ENCODE measurements at places on chromosomes 7 and 10. TPM values are rescaled to one million over a fixed set of nuclear protein-coding genes. Genes with fewer than 3 reads are reported as not detected.

FZD1 gene
- 57.9 TPM for total RNA-seq

EEPD1 gene
- total RNA-seq = 17.4 TPM

ZNF511 gene
- 33.2 TPM for total RNA-seq

CDC14C gene
- total RNA-seq = not detected

ERVW-1 gene
- not detected for total RNA-seq

TUBAL3 gene
- total RNA-seq = not detected

IGFBP3 gene
- total RNA-seq = 1,323 TPM

KDM7A gene
- 27.9 TPM for total RNA-seq

DNA sequence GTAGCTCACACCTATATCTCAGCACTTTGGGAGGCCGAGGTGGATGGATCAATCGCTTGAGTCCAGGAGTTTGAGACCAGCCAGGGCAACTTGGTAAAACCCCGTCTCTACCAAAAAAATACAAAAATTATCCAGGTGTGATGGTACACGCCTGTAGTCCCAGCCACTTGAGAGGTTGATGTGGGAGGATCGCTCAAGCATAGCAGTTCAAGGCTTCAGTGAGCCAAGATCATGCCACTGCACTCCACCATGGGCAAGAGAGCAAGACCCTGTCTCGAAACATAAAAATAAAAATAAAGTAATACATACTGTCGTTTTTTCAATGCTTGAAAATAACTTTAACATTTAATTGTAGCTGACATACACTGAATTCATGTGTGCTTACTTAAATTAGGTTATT is 57.3 kb downstream of the REEP3 start:
- no peak for DNase-seq
- H3K27me3 ChIP-seq = no peaks in the 10 kb centered on the region
- peaks cover 44% of the 10 kb centered on the region for H3K4me1 ChIP-seq
- H3K36me3 ChIP-seq = no peaks in the 10 kb centered on the region
- H3K27ac ChIP-seq = no peak overlapping the region

- no peaks in the 10 kb centered on the region for H3K27me3 ChIP-seq
- no peaks in the 10 kb centered on the region for H3K36me3 ChIP-seq
- no peak overlapping the region for H3K27ac ChIP-seq
Measured at GRCh38 chr7:23544913-23545354, 13.2 kb upstream of the TRA2A start.

DNA sequence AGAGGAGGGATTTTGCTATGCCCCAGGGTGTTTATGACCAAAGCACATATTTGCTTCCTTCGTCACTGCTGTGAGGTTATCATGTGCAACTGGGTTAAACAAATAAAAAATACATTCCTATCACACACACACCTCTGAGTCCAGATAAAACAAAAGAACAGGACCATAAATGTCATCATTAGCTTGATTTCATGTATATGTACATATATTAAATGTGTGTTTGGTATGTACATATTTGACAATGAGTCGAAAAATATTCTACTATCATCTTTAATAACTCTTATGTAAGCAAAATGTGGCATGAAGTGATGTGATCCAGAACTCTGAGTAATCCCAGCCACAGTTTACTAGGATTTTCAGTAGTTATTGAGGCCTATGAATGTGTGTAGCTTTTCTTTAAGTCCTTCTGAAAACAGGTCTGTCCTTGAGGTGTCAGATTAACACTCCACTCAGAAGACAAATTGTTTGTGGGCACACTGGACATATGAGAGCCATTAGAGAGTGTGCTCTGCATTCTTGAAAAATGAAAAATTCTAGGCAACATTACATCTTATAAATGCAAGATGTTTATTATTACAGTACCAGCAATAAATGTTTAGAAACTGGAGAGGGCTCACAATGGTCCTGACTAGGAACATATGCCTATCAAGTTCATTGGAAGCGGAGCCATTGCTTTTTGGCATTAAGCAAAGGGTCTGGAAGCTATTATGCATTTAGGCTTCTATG is 335.1 kb upstream of the SEMA3A start:
- H3K4me1 ChIP-seq = no peaks in the 10 kb centered on the region
- no peaks in the 10 kb centered on the region for H3K36me3 ChIP-seq
- DNase-seq = no peak
- H3K4me3 ChIP-seq = no peak overlapping the region

DNA sequence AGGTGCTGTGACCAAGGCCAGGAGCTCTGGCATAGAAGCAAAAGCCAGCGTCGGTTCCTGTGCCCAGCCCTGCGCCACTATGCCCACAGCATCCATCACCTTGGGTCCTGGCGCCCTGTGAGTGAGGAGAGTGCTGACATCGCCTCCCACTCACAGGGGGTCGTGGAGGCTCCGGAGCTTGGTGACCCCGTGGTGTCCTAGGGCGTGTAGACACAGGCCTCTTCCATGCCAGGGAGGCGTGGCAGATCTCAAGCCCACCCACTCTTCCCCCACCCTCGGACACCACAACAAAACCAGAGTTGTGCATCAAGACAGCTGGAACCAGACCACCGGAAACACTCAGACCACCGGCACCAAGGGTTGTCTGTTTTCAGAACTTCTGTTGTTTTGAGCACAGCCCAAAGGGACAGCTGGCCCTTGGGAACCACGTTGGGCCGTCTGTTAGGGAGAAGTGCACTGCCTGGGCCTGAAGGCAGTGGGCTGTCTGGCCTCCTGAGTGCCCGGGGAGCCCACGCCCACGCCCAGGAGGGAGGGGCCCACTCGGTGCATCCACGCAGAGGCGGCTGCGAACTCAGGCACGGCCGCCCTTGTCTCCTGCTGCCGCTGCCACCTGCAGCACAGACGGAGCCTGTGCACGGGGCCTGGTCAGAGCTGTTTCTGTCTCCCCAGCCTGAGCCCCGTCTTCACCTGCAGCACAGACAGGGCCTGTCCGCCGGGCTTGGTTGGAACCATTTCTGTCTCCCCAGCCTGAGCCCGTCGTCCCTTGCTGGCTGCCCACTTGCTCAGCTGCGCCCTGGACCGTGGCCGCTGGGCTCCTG is 106.3 kb downstream of the INPP5A start:
- no peak for DNase-seq
- H3K27ac ChIP-seq = no peak overlapping the region
- no peaks in the 10 kb centered on the region for H3K27me3 ChIP-seq
- no peaks in the 10 kb centered on the region for H3K36me3 ChIP-seq

- H3K36me3 ChIP-seq = peaks cover 2% of the 10 kb centered on the region
- peaks cover 82% of the 10 kb centered on the region for H3K4me1 ChIP-seq
- no peaks in the 10 kb centered on the region for H3K27me3 ChIP-seq
Measured at GRCh38 chr7:43593010-43593409, 10.1 kb downstream of the STK17A start.

GRCh38 chr7:71414490-71414889 is 282.5 kb downstream of the GALNT17 start:
- H3K4me3 ChIP-seq = no peak overlapping the region
- DNase-seq = no peak
- no peaks in the 10 kb centered on the region for H3K4me1 ChIP-seq
- no peak overlapping the region for H3K27ac ChIP-seq
- no peaks in the 10 kb centered on the region for H3K36me3 ChIP-seq

DNA sequence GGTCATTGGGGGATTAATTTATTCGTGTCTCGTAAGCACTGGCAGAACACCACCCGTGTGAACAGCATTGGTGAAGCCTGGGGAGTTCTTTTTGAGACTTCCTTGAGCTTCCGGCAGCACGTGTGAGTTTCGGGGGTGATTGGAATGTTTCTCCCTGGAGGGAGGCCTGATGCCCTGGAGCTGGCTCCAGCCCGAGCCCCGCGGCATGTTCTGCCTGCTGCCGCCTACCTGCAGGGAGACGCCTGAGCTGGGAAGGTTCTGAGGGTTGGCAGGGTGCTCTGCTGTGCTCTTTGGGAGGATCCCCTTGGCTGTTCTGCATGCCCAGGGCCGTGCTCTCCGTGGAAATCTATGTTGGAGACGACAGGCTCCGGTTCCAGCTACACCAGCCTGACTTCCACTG is 159.3 kb downstream of the MGMT start:
- H3K36me3 ChIP-seq = no peaks in the 10 kb centered on the region
- no peak overlapping the region for H3K4me3 ChIP-seq
- no peak for DNase-seq
- no peaks in the 10 kb centered on the region for H3K27me3 ChIP-seq

DNA sequence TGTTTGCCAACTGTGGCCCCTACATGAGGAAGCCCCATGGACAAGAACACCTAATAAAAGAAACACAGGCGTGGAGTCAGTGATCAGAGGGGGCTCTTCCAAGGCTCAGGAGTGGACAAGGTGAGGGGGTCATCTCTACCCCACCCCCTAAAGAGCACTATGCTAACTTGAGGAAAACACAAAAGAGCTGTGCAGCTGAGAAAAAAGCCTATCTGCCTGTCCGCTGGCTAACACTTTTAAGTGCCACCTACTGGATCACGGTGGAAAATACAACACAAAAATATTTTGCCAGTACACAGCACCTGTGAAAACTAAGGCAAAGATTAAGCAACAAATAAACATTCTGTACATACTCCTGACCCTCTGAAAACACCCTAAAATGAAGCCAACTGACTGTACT is 53.1 kb upstream of the COBL start:
- H3K4me1 ChIP-seq = no peaks in the 10 kb centered on the region
- H3K36me3 ChIP-seq = no peaks in the 10 kb centered on the region

DNA sequence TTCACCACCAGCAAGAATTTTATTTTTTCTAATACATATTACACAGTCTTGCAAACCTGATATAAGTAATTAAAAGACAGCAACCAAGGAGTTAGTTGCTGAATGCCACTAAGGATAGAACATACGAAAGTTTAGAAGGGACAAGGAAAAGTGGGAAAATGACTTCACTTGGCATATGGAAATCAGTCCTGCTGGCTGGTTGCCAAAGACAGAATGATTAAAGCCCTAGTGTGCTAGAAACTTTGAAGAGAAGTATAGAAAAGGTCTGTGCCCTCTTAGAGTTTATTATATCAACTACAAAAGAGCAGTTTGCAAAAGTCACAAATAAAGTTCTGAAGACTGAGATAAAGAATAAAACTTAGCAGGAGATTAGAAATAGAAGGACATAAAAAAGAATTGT is 5.8 kb upstream of the YAE1 start:
- H3K4me1 ChIP-seq = peaks cover under 1% of the 10 kb centered on the region
- H3K27me3 ChIP-seq = no peaks in the 10 kb centered on the region
- no peak overlapping the region for H3K4me3 ChIP-seq
- DNase-seq = no peak
- H3K36me3 ChIP-seq = no peaks in the 10 kb centered on the region
- no peak overlapping the region for H3K27ac ChIP-seq

DNA sequence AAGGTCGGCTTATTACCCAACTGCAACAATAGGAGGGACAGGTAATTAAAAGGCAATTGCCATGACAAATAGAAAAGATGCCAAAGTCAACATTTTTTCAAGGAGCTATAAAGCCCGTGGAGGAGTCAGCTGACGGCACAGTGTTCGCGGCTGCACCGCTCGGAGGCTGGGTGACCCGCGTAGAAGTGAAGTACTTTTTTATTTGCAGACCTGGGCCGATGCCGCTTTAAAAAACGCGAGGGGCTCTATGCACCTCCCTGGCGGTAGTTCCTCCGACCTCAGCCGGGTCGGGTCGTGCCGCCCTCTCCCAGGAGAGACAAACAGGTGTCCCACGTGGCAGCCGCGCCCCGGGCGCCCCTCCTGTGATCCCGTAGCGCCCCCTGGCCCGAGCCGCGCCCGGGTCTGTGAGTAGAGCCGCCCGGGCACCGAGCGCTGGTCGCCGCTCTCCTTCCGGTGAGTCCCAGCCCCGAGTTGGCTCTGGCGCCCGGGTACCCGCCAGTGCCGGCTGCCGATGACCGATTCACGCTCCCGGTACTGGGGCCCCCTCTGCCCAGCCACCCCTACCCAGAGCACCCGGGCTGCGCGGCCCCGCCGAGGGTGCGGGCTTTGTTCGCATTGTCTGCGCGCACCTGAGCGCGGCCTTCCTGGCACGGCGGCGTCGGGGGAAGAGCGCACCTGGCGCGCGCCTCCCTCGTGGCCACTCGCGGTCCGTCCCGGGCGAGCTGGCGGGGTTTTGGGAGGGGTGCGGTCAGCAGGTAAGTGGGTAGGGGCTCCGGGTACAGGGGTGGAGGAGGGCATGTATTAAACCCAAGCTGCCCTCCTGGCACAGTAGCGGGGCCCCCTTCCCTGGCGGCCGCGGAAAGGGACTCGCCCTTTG is at the start of gene VWA2:
VWA2 (plus strand) TSS at position 138 of the 877 bp plus-strand sequence. CDS start 9,460 bp downstream, outside the sequence.
- H3K36me3 ChIP-seq = no peaks in the 10 kb centered on the region
- H3K27ac ChIP-seq = no peak within 1 kb of the TSS
- DNase-seq = no peak
- H3K4me1 ChIP-seq = peaks cover 7% of the 10 kb centered on the region

- H3K36me3 ChIP-seq = peaks cover 4% of the 10 kb centered on the region
- DNase-seq = no peak
- no peaks in the 10 kb centered on the region for H3K4me1 ChIP-seq
Measured at GRCh38 chr7:141610671-141611070, 59.5 kb downstream of the AGK start.

DNA sequence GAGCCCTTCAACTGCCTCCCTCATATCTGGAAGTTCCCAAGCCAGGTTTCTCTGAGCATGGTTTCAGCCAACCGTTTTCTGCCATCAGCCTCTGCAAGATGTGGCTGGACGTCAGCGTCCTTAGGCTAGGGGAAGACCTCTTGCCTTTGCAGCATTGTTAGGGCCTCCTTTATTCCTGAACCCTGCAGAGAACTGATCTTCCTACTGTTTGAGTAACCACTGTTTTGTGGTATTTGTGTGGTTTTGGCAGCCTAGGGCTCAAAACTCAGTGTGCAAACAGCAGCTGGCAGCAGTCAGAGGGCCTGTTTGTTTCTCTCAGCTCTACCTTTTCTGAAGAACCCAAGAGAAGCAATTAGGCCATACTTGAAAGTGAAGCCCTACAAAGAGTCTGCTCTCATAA is 83.4 kb upstream of the SEMA3E start:
- no peak overlapping the region for H3K4me3 ChIP-seq
- H3K36me3 ChIP-seq = no peaks in the 10 kb centered on the region
- no peak overlapping the region for H3K27ac ChIP-seq

DNA sequence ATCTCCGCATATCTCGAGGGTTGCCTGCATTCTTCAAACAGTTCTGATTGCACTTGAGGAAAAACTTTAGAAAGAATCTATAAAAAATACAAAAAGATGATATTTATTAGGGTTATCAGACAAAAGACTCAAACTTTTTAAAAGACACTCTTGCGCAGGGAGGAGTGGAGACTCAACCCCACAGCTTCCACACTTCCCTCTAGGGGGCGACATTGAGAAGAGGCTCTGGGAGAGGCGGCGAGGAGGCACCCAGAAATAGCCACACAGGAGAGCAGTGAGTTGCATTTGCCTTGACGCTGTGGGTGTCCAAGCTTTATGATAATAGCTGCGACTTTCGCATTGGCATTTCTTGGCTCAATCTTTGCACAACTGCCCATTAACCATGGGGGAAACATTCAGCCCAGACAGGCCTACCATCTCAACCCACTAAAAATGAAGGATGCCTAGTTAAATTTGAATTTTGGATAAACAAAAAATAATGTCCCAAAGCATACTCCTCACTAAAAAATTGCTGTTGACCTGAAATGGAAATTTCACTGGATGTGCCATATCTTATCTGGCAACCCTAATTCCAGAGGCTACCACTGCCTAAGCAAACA is 86.2 kb downstream of the EBF3 start:
- no peaks in the 10 kb centered on the region for H3K27me3 ChIP-seq
- no peak overlapping the region for H3K4me3 ChIP-seq
- no peaks in the 10 kb centered on the region for H3K36me3 ChIP-seq
- H3K27ac ChIP-seq = no peak overlapping the region
